ENCODE measurements at places on chromosomes 6 and 20.

DNA sequence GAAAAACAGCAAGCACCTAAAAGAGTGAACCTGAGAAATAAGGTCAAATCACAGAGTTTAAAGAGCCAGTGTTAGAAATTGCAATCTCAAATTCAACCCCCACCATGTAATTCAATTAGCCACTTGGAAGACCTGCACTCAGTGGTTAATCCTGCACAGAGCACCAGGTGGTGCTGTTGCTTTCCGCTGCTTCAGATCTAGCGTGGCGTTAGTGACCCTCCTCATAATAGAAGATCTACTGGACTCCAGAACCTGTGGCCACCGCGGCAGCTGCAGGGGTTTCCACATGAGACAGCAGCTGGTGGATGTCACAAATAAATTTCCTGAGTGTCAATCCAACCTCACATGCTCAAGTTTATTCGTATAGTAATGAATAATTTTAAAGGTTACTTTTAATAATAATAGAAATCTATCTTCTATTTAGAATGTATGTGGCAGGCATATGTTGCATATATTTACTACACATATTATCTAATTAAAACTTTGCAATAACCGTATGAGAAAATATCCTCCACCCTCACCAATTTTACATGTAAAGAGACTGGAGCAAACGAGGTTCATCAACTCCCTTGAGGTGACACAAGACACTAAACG lies 84.4 kb downstream of the SYNE1 start:
- DNase-seq = peak; percentile 64

- no peak for DNase-seq
Measured at GRCh38 chr6:31165986-31166385, 4.5 kb downstream of the POU5F1 start.

DNA sequence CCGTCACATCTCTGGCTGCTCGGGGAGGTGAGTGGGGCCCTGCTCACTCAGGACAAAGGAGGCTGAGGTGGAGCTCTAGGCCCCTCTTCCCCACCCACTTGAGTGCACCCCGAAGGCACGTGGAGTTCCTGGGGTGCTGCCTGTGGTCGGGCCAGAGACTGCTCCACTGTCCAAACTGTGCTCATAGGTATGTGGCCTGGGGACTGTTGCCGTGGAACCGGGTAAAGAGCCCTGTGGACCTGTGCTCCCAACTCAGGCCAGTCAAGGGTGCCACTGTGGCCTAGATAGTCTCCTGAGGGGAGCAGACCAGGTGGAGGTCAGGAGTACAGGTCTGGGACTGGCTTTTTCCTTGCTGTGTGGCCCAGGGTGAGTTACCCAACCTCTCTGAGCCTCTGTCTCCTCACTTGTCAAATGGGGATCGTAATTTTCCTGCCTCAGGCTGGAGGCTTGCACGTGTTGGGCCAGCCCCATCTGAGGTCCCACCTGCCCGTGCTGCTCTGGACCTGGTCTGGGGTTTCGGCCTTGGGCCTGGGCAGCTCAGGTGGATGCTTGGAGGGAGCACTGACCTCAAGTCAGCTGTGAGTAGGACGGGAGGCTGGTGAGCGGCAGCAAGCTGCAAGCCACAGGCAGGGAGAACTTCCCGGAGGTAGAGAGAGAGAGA lies 12.4 kb upstream of the NPBWR2 start:
- DNase-seq = no peak

DNA sequence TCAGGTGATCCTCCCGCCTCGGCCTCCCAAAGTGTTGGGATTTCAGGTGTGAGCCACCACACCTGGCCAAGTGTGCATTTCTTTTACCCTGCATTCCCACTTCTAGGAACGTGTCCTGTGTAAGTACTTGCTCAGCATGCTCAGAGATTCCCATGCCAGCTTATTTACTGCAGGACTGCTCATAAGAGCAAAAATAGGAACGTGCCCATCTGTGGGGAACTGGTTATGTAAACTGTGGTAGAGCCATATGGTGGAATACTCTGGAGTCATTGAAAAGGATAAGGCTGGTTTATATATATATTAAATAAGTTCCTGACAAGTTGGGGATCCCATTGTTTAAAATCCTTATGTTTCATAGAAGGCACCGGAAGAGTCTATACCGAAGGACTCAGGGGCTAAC lies 38.2 kb upstream of the FANCE start:
- DNase-seq = no peak

DNA sequence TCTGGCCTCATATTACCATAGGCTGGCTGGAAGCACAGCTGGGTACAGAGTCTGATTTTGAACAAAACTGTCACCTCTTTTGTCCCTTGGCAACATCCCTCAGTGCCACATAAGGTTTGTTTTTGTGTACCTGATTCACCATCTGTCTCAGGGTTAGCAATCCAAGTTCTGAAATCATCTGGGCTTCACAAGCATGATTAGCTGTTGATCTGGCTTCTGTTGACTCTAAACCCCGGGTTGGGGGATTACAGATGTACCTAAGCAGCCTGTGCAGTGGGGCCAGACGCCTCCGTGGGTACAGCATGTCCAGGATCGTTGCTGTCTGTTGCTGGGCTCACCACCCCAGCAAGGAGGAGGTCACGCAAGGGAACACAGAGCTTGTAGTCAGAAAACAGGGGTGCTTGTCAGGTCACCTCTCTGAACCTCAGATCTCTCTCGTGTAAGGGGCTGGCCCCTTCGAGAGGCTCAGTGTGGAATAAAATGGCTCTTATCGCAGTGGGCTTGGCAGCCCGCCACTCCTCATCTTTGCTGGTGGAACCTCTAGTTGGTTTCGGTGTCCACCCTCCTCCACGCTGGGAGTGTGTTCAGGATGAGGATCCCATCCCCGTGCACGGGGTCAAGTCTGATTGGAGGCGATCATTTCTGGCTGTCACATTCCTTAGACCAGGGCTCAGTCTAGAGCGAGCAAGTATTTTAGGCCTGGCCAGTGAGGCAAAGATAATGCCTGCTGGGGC lies 39.2 kb upstream of the ZNF831 start:
- no peak for DNase-seq

DNA sequence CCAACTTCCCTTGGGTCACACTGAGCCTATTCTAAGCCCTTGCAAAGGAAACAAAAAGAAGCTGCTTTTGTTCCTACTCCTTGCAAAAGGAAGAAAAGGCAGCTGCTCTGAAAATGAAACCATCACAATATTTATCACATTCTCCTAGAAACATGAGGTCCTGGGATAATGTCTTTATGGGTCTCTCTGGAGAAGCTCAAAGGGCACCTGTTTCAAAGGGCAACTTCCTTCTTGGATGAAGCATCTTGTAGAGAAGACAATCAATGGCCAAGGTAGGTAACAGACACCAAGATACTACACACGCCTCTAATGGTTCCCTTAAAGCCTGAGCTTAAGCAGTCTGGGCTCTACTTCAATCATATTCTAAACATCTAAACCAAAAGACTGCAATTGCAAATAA lies 10.4 kb downstream of the ELOVL5 start:
- no peak for DNase-seq

- no peak for DNase-seq
Measured at GRCh38 chr20:13690943-13691342, 52.2 kb upstream of the TASP1 start.

DNA sequence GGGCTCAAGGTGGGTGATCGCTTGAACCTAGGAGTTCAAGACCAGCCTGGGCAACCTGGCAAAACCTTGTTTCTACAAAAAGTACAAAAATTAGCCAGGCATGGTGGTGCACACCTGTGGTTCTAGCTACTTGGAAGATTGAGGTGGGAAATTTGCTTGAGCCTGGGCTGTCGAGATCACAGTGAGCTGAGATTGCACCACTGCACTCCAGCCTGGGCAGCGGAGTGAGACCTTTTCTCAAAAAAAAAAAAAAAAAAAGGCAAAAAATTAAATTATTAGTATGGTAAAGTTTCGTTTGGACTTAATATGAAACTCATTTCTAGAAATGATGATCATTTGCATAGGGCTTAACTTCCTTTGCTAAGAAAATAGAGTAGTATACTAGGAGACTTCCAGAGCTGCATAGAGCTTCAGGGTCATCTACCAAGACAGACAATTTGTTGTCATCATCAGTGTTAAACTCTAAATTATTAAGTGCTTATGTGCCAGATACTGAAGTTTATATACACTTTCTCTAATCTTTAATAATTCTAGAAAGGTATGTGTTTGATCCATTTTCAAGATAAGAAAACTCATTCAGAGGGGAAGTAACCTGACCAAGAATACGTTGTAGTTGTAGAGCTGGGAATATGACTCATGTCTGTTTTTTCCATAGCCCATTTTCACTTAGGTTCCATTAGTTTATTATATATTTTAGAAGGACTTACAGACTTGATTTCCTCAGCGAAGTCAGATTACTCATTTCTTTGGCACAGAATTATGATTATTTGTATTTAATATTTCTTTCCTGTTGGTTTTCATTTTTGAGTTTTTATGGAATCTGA lies 84.5 kb downstream of the SLC16A10 start:
- DNase-seq = no peak

- DNase-seq = no peak
Measured at GRCh38 chr20:25019381-25020155, 27.0 kb upstream of the APMAP start.

DNA sequence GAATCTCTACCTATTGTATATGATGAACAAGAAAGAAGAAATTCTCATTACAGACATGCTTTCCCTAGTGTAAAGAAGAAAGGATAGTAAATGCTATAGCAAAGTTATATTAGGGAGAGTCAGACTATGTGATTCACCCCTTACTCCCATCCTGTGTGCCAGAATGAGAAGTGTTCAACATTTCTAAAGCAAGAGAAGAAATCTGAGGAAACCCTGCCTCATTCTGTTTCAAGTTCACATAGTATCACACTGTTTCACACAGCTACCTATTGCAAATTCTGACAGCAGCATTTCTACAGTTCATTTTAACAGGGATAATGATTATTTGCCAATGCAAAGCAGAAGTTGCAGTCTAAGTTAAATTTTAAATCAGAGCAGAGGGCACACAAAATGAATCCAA lies 267.2 kb upstream of the TCF21 start:
- no peak for DNase-seq

GRCh38 chr6:1385129-1386037 lies 4.0 kb upstream of the FOXF2 start:
- no peak for DNase-seq

DNA sequence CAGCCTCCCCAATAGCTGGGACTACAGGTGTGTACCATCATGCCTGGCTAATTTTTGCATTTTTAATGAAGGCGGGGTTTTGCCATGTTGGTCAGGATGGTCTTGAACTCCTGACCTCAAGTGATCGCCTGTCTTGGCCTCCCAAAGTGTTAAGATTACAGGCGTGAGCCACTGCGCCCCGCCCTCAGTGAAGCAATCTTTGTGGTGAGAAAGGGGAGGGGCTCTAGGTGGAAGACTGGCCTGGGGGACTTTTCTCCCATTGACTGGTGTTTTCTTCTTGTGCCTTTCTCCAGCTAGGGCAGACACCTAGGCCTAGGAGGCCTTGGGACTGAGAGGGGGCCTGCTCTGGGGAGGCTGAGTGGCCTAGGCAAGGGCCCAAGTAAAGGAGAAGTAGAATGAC lies 84.1 kb downstream of the DNAAF9 start:
- no peak for DNase-seq

DNA sequence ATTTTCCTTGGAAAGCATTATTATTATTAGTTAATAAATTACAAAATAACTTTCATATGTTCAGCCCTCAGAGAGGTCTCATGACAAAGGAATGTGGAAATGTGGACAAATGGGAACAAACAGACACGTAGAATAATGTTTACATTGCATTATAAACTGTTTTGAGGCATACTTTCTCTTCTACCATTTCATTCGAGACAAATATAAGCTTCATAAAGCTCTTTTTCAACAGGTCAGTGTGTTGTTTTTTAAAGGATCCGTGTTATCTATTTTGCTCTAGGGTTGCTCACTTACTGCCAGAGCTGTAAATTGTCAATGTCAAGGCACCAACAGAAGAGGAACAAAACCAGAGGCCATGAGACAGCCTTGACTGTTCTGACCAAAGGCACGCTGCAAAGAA lies 256.8 kb downstream of the PHACTR1 start:
- peak; percentile 8 for DNase-seq

DNA sequence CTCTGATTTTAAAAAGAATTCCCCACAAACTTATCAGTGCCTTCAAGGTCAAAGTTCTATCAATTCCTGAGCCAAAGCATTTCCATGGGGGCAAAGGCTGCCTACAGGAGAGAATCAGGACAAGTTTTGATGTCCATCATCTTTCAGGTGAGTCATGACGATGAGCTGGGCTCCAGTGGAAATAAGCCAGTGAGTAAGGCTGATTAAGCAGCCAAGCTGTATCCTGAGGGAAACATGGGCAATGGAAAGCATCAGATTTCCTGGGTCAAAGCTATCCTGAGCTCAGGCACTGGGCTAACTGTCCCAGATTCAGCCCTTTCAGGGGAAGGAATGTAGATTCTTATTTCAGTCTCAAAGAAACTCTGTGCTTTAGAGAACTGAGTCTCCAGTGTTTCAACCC lies 377.4 kb downstream of the CD109 start:
- peak; percentile 47 for DNase-seq

- no peak for DNase-seq
Measured at GRCh38 chr20:62856931-62857619, 4.5 kb downstream of the TCFL5 start.

DNA sequence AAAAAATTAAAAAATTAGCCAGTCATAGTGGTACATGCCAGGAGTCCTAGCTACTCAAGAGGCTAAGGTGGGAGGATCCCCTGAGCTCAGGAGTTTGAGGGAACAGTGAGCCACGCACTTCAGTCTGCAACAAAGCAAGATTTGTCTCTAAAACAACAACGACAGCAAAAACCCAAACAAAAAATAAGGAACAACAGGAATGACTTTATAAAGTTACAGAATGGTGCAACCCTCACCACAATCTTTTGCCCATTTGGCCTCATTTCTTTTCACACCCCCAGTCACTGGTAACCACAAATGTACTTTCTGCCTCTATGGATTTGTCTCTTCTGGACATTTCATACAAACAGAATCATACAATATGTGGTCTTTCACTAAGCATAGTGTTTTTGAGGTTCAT lies 16.7 kb upstream of the ZFAND3 start:
- no peak for DNase-seq

DNA sequence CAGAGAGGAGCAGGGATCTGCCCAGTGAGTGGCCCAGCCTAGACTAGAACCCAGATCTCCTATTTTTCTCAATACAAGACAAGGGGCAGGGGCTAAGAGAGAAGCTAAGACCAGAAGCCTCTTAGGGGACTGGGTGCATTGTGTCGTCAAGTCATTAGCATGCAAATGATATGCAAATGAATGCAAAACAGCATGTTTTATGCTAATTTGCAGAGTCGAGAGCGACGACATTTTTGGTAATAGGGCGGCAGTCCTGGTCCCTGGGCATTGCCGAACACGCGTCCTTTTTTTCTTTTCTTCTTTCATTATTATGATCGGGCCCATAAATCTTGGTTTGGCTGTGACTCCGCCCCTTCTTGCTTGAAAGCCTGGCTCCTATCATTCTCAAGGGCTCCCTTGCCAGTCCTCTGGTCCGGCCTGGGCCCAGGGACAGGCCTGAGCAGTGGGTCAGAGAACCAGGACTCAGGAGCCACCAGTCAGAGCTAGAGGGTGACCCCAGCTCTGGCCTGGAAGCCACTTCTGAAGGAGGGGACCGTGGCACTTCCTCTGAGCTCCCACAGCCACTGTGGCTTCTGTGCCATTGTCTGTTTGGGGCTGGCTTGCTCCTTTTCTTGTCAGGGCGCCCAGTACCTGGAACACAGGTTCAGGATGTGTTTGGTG lies 32.0 kb upstream of the SCRT2 start:
- no peak for DNase-seq
